ENCODE measurements at places on chromosomes 3 and 15. TPM values are rescaled to one million over a fixed set of nuclear protein-coding genes. Genes with fewer than 3 reads are reported as not detected.

GRCh38 chr3:179107617-179108016 lies 36.0 kb upstream of the ZMAT3 start:
- no peaks in the 10 kb centered on the region for H3K36me3 ChIP-seq
- H3K27ac ChIP-seq = no peak overlapping the region
- no peak overlapping the region for H3K4me3 ChIP-seq
- no peaks in the 10 kb centered on the region for H3K4me1 ChIP-seq

DNA sequence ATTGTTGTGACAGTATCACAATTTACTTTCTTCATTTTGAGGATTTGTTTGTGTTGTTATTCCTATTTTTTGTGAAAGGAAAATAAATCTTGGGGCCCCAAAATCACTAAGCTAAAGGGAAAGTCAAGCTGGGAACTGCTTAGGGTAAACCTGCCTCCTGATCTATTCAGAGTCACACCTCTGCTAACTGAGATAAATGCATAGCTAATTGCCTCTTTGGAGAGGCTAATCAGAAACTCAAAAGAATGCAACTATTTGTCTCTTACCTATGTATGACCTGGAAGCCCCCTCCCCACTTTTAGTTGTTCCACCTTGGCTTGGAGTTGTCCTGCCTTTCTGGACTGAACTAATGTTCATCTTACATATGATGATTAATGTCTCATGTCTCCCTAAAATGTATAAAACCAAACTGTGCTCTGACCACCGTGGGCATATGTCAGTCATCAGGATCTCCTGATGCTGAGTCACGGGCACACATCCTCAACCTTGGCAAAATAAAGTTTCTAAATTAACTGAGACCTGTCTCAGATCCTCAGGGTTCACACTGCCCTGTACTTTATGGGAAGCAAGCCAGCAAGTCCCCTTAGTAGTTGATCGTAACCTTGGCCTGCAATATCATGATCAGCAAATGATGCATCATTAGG lies 523.2 kb upstream of the GOLIM4 start:
- no peaks in the 10 kb centered on the region for H3K27me3 ChIP-seq
- DNase-seq = no peak
- H3K4me1 ChIP-seq = no peaks in the 10 kb centered on the region
- H3K27ac ChIP-seq = no peak overlapping the region
- H3K36me3 ChIP-seq = no peaks in the 10 kb centered on the region

- no peak for DNase-seq
- H3K27ac ChIP-seq = no peak overlapping the region
- no peaks in the 10 kb centered on the region for H3K27me3 ChIP-seq
Measured at GRCh38 chr3:128563439-128563838, 70.4 kb upstream of the GATA2 start.

Gene CCDC39
- 0.16 TPM for polyA plus RNA-seq

- H3K27me3 ChIP-seq = no peaks in the 10 kb centered on the region
- H3K4me3 ChIP-seq = no peak overlapping the region
- H3K36me3 ChIP-seq = no peaks in the 10 kb centered on the region
- no peak for DNase-seq
Measured at GRCh38 chr3:10548992-10549391, 43.6 kb upstream of the ATP2B2 start.

DNA sequence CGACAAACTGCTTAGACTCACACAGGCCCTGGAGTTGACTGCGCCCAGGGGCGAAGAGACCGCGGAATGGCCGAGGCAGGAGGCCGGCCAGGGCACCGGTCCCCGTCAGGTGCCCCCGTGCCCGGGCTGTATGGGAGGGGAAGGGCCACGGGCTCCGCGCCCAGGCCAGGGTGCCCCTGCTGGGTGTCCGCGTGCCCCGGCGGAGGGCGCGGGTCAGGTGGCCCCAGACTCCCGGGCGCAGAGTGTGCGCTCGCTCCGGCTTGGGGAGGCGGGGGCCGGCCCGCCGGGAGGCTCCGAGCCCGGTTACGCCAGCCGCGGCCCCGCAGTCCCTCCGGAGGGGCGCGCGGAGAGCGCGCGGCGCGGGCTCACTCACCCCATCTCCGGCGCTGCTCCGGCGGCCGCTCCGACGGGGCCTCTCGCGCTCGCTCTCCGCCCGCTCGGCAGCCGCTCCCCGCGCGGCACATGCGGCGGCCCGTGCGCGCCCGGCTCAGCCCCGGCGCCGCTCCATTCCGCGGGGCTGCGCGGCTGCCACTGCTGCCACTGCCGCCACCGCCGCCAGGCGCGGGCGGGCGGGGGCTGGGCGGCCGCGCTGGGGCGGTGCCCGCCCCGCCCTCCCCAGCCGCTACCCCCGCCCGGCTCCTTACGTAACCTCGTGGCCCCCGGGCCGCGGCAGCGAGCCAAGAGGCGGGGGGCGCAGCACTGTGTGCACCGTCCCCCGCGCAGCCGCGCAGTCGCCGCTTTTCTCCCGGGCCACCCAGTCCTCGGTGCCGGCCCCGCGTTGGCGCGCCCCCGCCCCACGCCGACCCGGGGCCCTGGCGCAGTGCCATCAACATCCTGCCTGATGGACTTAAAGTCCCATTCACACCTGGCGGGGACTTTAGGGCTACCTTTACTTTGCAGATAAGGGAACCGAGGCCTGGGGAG lies at the start of gene HOMER2:
Gene HOMER2 (minus strand): TSS at position 563 of the 924 bp plus-strand sequence. CDS start 185 bp downstream, at position 378.
- H3K36me3 ChIP-seq = no peaks in the 10 kb centered on the region
- H3K4me3 ChIP-seq = peak within 1 kb of the TSS; percentile 82
- peak within 1 kb of the TSS; percentile 87 for H3K27ac ChIP-seq
- H3K27me3 ChIP-seq = no peaks in the 10 kb centered on the region
- peak; percentile 95 for DNase-seq

GRCh38 chr3:124584552-124585391 lies 145.5 kb upstream of the UMPS start:
- peak overlapping the region; percentile 77 for H3K27ac ChIP-seq
- H3K27me3 ChIP-seq = no peaks in the 10 kb centered on the region
- H3K4me1 ChIP-seq = peaks cover 8% of the 10 kb centered on the region
- DNase-seq = peak; percentile 92
- H3K4me3 ChIP-seq = peak overlapping the region; percentile 15
- no peaks in the 10 kb centered on the region for H3K36me3 ChIP-seq

DNA sequence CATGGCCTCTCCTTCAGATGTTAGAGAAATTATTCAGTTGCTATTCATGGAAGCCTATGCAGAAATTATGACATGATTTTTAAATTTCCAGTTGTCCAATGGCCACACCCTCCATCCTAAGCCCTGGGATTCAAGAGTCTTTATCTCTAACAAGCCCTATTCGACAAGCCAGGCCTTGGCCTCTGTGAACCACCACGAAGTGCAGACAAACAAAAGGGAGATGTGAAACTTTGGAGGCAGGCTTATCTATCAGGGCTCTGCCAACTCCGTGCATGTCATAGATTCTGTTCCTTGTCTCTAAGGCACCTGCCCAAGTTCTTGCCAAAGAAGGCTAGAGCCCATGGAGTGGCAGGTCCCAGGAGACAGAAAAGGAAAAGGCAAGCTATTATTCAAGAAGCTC lies 212.4 kb upstream of the ADAMTS9 start:
- DNase-seq = no peak
- no peak overlapping the region for H3K4me3 ChIP-seq
- no peaks in the 10 kb centered on the region for H3K4me1 ChIP-seq
- no peak overlapping the region for H3K27ac ChIP-seq
- no peaks in the 10 kb centered on the region for H3K27me3 ChIP-seq

GRCh38 chr3:162021206-162021605 lies 524.6 kb downstream of the OTOL1 start:
- DNase-seq = no peak
- H3K27me3 ChIP-seq = no peaks in the 10 kb centered on the region
- H3K36me3 ChIP-seq = no peaks in the 10 kb centered on the region
- no peak overlapping the region for H3K4me3 ChIP-seq
- no peak overlapping the region for H3K27ac ChIP-seq
- H3K4me1 ChIP-seq = no peaks in the 10 kb centered on the region

- no peaks in the 10 kb centered on the region for H3K27me3 ChIP-seq
- no peak overlapping the region for H3K27ac ChIP-seq
- H3K4me3 ChIP-seq = no peak overlapping the region
- no peaks in the 10 kb centered on the region for H3K36me3 ChIP-seq
- peaks cover 10% of the 10 kb centered on the region for H3K4me1 ChIP-seq
- no peak for DNase-seq
Measured at GRCh38 chr3:184784731-184785500, 27.1 kb upstream of the VPS8 start.

- H3K4me1 ChIP-seq = no peaks in the 10 kb centered on the region
- no peaks in the 10 kb centered on the region for H3K36me3 ChIP-seq
- H3K27me3 ChIP-seq = no peaks in the 10 kb centered on the region
Measured at GRCh38 chr3:181839916-181840297, 128.2 kb downstream of the SOX2 start.

- no peak for DNase-seq
- H3K27ac ChIP-seq = no peak overlapping the region
- H3K36me3 ChIP-seq = peaks cover 64% of the 10 kb centered on the region
- no peaks in the 10 kb centered on the region for H3K4me1 ChIP-seq
- no peaks in the 10 kb centered on the region for H3K27me3 ChIP-seq
Measured at GRCh38 chr3:14154895-14155440, 23.4 kb downstream of the XPC start.

GRCh38 chr3:123791417-123791816 lies 92.7 kb downstream of the MYLK start:
- no peak for DNase-seq
- H3K36me3 ChIP-seq = no peaks in the 10 kb centered on the region
- H3K27me3 ChIP-seq = no peaks in the 10 kb centered on the region
- no peaks in the 10 kb centered on the region for H3K4me1 ChIP-seq
- H3K27ac ChIP-seq = no peak overlapping the region
- no peak overlapping the region for H3K4me3 ChIP-seq

- DNase-seq = peak; percentile 52
- no peaks in the 10 kb centered on the region for H3K36me3 ChIP-seq
- H3K4me3 ChIP-seq = peak overlapping the region; percentile 44
- H3K4me1 ChIP-seq = peaks cover 7% of the 10 kb centered on the region
Measured at GRCh38 chr3:143120716-143121240, 1.2 kb downstream of the CHST2 start.

DNA sequence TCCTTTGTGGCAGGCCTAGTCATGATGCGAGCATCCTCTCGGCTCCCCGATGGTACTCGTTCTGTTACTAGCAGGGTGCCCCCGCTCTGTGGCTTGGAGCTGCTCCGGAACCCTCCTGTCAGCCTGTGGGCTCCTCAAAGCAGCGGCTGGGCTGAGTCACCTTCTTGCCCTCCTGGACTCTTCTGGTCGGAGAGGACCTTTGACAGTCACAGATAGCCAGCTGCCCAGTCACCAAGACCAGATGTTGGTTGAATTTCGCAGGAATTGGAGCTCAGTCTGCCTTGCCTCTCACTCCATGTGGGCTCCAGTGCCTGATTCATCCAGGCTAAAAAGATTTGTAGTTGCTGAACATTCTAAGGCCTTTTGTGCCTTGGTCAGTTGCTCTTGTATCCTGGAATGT lies 94.5 kb downstream of the CHCHD6 start:
- H3K36me3 ChIP-seq = no peaks in the 10 kb centered on the region
- no peaks in the 10 kb centered on the region for H3K27me3 ChIP-seq
- no peak overlapping the region for H3K4me3 ChIP-seq
- no peak overlapping the region for H3K27ac ChIP-seq
- H3K4me1 ChIP-seq = no peaks in the 10 kb centered on the region

DNA sequence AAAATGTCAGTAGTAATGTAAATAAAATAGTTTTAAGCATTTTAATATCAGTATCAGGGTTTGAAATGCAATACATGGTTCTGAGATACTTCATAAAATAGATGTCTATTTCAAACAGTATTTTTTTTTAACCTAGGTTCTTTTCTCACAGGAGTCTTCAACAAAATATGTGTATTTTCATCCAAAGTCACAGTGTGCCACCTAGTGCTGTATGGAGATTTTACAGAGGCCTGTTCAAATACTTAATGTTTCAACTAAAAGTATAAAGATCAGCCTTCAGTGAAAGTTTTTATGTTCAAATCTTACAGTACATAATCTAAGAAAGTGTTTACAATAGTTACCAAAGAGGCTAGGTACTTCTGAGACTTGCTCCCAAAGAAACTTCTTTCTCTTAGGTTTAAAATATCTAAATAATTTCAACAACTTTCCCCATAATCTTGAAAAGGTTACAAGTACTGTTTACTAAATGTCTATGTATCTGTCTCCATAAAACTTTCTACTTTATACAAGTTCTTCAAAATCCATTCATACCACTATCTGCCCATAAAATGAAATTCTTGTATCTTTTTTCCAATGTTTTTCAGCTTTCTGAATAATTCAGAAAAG lies 38.3 kb downstream of the SCAPER start:
- H3K36me3 ChIP-seq = no peaks in the 10 kb centered on the region
- no peak for DNase-seq
- no peaks in the 10 kb centered on the region for H3K4me1 ChIP-seq
- no peaks in the 10 kb centered on the region for H3K27me3 ChIP-seq

DNA sequence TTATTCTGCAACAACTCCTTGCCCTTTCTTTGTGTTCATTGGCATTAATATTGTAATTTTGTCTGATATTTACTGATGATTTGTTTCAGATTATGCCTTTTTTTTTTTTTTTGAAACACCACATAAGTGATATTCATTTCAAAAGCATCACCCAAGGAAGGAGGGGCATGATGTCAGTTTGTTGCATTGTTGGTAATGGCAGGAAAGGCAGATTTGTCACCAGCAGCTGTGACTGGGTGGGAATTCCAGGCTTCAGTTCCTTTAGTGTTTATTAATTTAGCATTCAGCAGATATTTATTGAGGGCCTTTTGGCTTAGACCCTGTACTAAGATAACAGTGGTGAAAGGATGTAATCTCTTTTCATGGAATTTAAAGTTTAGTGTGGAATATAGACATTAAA lies 19.5 kb downstream of the SENP2 start:
- no peaks in the 10 kb centered on the region for H3K27me3 ChIP-seq
- no peak overlapping the region for H3K4me3 ChIP-seq
- no peak for DNase-seq
- H3K36me3 ChIP-seq = peaks cover 10% of the 10 kb centered on the region

- no peaks in the 10 kb centered on the region for H3K4me1 ChIP-seq
- no peaks in the 10 kb centered on the region for H3K27me3 ChIP-seq
- no peak overlapping the region for H3K27ac ChIP-seq
- DNase-seq = peak; percentile 21
Measured at GRCh38 chr3:38009807-38010591, 19.4 kb downstream of the VILL start.

GRCh38 chr3:150285601-150286000 lies 122.5 kb upstream of the TSC22D2 start:
- no peaks in the 10 kb centered on the region for H3K4me1 ChIP-seq
- H3K36me3 ChIP-seq = no peaks in the 10 kb centered on the region
- no peak for DNase-seq

GRCh38 chr3:72178463-72179106 lies 393.6 kb upstream of the PROK2 start:
- no peaks in the 10 kb centered on the region for H3K4me1 ChIP-seq
- no peak overlapping the region for H3K27ac ChIP-seq

- H3K27ac ChIP-seq = no peak overlapping the region
- H3K36me3 ChIP-seq = no peaks in the 10 kb centered on the region
- no peaks in the 10 kb centered on the region for H3K4me1 ChIP-seq
- no peak for DNase-seq
Measured at GRCh38 chr3:112667599-112667998, 26.7 kb upstream of the CCDC80 start.

GRCh38 chr3:167882057-167882667 lies 146.6 kb downstream of the SERPINI1 start:
- no peak for DNase-seq
- H3K27ac ChIP-seq = no peak overlapping the region
- no peaks in the 10 kb centered on the region for H3K27me3 ChIP-seq
- peaks cover 7% of the 10 kb centered on the region for H3K4me1 ChIP-seq
- H3K36me3 ChIP-seq = no peaks in the 10 kb centered on the region
- no peak overlapping the region for H3K4me3 ChIP-seq

Data from pancreas (tissue), 10 donors.